Activated naive CD8-positive, alpha-beta T cell treated with anti-CD3 and anti-CD28 coated beads, Interleukin-2, amount 10 ng/mL, durations not matched to agents 7 days and 5 days (primary cell): ENCODE measurements at places on chromosomes 3 and 15.

GRCh38 chr15:89383365-89384175 is 48.9 kb upstream of the POLG start:
- no peak for DNase-seq

DNA sequence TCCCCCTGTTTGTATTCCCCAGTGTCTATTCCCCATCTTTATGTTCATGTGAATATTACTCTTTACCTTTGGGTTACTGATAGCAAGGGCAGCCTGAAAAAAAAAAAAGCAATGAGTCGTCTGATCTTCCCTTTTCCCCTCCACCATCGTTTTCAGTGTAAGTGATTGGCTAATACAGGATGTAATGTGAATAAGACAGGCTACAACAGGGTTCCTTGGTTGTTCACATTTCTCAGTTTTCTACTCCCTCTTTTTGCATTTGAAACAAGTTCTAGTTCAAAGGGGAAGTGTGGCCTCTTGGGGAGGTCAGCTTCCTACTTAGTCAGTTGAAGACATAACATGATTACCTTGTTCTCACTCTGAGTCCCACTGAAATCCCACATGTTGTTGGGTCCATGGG is 278.0 kb upstream of the TRIM42 start:
- DNase-seq = no peak

GRCh38 chr15:41878355-41878699 is 15.5 kb downstream of the SPTBN5 start:
- DNase-seq = no peak

GRCh38 chr3:21755896-21756295 is 4.9 kb upstream of the ZNF385D start:
- no peak for DNase-seq

- no peak for DNase-seq
Observed at GRCh38 chr15:62377736-62378480, 212.8 kb upstream of the C2CD4B start.

- DNase-seq = no peak
Observed at GRCh38 chr3:37588758-37589157, 272.9 kb upstream of the CTDSPL start.

DNA sequence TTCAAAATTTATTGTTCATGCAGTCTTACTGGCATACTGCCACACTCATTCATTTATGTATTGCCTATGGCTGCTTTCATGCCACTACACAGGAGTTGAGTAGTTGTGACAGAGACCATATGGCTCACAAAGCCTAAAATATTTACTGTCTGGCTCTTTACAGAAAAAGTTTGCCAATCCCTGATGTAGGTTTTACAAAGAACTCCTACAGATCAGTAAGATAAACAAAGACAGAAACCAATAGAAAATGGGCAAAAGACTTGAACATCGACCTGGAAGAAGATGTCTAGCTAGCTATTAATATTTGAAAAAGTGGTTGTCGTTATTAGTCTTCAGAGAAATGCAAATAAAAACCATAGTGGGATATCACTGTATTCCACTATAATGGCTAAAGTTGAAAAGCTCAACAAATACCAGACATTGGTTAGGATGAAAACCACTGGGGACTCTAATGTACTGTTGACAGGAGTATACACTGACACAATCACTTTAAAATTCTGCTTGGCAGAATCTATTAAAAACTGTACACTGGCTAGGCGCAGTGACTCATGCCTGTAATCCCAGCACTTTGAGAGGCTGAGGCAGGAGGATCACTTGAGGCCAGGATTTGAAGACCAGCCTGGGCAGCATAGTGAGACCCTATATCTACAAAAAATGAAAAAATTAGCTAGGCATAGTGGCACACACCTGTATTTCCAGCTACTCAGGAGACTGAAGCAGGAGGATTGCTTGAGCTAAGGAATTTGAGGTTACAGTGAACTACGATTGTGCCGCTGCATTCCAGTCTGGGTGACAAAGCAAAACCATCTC is 87.7 kb downstream of the NEO1 start:
- DNase-seq = no peak

DNA sequence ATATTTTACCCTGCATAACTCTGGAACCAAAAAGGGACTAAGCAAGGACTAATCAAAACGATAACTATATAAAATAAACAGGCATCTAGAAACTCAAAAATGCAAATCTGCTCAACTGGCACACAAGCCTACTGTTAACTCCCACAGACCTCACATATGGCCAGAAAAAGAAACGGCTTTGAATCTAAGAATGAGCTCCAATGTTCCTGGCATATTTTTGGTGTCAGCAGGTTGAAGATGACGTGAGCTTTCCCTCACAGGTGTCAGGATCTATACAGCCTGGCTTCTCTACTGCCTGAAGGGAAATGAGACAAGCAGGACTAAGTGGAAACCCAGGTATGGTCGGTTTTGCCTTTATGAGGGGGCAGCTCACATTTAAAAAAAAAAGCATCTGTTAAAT is 120.1 kb upstream of the SPATA12 start:
- DNase-seq = no peak

GRCh38 chr3:94248042-94248441 is 185.2 kb downstream of the NSUN3 start:
- no peak for DNase-seq

- DNase-seq = no peak
Observed at GRCh38 chr3:42652251-42652610, 1.3 kb upstream of the ZBTB47 start.

DNA sequence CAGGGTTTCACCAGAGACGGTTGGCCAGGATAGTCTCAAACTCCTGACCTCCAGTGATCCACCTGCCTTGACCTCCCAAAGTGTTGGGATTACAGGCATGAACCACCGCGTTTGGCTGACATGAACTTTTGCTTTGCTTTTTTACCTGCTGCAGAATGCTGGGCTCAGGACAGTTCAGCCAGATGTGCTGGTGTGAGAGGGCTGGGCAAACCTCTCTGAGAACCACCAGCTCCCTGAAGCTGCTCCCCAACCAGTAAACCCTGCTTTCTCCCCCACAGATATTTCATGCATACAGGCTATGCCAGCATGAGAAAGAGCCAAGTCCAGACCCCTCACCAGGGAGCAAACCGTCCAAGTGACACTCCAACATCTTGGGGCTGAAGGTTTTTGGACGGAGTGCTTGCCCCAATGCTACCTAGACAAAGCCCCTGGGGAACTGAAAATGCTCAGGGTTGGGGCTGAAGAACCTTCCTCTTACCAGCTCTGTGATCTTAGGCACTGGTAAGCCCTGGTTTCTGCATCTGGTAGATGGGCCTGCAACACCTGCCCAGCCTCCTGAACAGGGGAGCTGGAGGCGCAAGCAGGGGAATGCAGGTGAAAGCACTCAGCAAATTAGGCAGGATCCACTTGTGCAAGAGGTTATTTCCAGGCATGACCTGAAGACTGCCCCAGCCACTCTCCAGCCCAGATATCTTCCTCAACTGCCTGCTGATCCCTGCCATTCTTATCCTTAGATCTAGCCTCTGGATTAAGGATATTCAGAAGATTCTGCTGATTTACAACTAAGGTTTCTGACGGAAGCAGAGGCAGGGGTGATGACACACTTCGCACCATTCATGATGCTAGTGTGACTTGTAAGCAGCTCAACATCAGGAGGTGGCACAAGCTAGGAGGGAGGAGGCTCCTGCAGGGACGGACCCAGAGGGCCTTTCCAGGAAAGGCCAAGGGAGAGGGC is 78.8 kb downstream of the TLE3 start:
- no peak for DNase-seq

DNA sequence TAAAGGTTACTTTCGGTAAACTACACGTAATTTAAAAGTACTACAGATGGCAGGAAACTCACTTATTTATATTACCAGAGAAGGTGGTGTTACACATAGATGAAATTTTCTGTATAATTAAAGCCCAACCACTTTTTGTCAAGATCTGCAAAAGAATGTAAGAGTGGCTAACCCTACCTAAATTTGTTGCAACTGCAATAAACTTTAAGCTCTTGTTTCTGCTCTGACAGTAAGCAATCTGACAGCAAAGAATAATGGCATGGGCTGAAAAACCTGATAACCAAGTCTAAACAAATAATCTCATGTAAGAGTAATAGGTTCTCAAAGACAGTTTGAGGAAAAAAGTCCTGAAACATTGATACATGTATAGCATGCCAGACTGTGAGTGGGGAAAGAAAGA is 897.3 kb downstream of the TUSC7 start:
- DNase-seq = no peak

GRCh38 chr3:187798531-187799530 is 53.6 kb upstream of the BCL6 start:
- DNase-seq = peak; percentile 53

DNA sequence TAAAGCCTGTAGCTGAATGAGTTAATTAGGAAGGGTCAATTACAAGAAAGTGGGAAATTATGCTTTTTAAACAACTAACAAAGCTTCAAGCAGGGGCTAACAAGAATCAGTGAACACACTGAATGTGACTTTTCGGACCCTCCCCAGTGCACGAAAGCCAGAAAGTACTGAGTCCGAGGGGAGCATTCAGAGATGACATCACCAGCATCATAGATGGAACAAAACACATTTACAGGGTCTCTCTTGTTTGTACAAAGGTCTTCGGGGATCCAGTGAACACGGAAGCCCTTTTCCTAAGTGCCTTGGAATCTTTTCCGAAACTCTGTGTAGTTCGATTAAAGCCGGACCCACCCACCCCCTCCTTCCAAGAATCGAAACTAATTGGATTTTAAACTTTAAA is 829 bp downstream of the DCP1A start:
- DNase-seq = no peak

GRCh38 chr15:36885771-36886170 is 214.6 kb downstream of the MEIS2 start:
- no peak for DNase-seq

GRCh38 chr3:9676785-9677184 is 26.8 kb upstream of the CPNE9 start:
- DNase-seq = no peak

DNA sequence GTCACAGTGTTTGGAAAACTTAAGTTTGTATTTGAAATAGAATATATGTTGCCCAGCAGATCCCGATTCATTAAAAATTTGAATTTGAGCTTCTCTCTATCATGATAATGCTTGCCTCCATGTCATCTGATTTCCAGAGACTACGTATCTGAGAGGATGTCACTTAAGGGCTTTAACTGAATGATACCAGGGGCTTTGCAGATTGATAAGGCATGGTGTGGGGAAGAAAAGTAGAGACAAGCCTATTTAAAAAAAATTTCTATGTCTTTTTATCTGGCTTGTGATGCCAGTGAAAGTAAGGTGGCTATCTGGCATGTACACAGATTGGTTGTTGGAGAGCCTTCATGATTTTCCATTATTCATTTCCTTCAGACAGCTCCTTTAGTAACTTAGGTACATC is 72.7 kb downstream of the UBE2E2 start:
- DNase-seq = no peak

DNA sequence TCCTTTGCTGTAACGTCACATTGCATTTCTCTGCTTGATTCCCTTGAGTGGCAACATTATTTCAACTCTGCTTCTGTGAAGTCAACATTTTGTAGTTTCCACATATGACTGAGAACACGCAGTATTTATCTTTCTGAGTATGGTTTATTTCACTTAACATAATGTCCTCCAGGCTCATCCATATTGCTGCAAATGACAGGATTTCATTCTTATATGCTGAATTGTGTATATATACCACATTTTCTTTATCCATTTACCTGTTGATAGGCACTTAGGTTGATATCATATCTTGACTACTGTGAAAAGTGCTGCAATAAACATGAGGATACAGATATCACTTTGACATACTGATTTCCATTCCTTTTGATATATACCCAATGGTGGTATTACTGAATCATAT is 878.5 kb downstream of the PLOD2 start:
- DNase-seq = no peak

DNA sequence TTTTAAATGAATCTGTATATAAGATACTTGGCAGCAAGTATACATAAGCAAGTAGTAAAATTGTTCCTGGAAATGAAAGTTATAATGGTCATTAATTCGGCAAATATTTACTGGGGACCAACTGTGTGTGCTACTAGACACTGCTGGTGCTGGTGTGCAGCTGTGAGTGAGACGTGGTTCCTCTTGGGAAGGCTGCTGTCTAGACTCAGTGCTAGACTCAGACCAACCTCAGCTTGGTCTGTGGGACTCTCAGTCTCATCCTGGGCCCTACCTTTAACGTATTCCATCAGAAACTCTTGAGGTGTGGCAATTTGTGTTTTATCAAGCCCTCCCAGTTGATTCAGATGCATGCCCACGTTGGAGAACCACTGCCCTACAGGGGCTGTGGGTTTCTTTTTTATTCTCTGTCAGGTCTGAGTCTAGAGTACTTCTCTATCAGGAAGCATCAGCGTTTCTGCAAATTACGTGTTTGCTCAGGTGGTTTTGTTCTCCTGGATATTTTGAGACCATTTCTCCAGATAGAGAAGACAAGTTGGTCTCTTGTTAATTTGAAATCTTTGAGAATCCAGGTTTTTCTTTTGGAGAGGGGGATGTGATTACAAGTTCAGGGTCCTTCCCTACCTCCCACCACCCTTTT is 6.8 kb downstream of the TLNRD1 start:
- no peak for DNase-seq

GRCh38 chr3:132539681-132540080 is 57.4 kb upstream of the ACKR4 start:
- DNase-seq = no peak

GRCh38 chr15:92693691-92694331 is 38.2 kb upstream of the FAM174B start:
- no peak for DNase-seq

GRCh38 chr3:10945683-10946287 is 46.8 kb upstream of the SLC6A1 start:
- DNase-seq = peak; percentile 72

- no peak for DNase-seq
Observed at GRCh38 chr3:149454746-149455145, 19.8 kb upstream of the TM4SF4 start.

GRCh38 chr15:101201411-101202174 is 50.3 kb downstream of the CHSY1 start:
- DNase-seq = no peak

- DNase-seq = no peak
Observed at GRCh38 chr3:149042789-149043386, 43.4 kb downstream of the HLTF start.

DNA sequence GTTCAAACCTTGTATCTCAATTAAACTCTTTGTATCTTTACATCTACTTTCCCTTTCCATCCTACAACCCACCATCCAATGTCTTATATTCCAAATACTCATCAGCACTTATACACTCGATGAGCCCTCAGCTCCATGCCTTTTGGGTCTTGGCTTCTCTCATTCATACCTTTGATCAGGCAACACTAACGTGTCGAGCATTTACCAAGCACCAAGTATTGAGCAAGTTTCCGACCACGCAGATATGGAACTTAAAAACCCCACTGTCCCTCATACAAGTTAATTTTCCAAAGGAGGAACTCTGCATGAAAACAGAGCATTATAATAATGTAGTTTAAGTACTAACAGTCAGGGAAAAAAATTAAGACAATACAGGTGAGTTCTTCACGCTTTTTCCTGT is 102.8 kb downstream of the IL1RAP start:
- DNase-seq = no peak

DNA sequence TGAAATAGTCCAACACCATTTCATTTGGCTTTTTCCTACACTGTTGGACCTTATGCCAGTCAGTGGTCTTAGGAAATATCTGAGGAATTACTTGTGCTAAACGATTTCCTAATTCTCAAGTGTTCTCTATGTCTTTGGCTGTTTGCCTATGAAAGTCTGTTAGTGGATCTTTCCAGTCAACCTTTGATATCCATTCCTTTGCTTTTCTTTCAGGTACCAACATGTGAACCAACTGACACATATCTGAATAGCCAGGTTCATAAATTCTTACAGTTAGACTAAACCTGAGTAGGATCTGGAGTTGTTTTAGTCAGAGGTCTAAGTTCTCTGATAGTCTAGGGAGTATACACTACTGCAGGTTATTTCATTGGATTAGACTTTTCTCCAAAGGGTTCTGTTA is 343.5 kb upstream of the LRRC3B start:
- no peak for DNase-seq

GRCh38 chr3:131705558-131706051 is 202.8 kb upstream of the MRPL3 start:
- DNase-seq = no peak
